ENCODE measurements at places on chromosomes 16 and 17.

DNA sequence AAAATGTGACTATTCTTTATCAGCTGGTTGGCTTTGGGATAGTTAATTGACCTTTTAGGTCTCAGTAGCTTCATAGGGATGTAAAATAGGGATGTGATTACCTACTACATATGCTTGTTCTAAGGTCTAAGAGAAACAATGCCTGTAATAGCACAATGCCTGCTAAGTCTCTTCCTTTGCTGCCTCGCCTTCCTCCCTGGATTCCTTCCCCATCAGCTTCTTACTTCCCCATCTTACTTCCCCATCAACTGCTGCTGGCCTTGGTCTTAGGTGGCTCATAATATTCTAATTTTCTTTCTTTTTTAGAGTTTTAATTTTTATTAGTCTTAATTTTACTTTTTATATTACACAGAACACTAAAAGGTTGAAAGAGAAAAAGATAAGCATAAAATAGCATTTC lies 59.2 kb upstream of the GOT2 start:
- DNase-seq: no peak

- no peak for DNase-seq
These were observed 1.1 kb downstream of the NSRP1 start for GRCh38 chr17:30117675-30118081.

DNA sequence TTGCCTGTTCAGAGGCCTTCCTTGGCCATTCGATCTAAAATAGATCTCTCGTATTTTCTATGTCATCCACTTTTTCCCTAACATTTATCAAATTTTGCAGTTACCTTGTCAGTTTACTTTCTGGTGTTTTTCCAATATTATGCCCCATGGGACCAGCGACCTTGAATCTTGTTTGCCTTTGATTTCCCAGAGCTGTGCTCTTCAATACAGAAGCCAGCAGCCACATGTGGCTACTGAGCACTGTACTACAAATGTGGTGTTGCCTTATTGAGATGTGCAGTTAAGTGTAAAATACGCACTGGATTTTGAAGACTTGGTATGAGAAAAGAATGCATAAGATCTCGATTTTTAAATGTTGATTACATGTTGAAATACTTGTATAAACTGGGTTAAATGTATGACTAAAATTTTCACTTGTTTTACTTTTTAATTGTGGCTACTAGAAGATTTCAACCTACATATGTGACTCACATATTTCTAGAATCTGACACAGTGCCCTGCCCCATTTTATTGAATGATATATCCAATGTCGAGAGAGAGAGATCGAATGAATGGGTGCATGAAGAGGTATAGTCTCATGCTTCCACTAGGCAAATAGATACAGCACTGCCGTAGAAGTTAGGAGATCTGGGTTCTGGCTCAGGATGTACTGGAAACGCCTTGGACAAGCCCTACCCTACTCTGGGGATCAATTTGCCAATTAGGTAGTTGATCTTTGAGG lies 824 bp upstream of the PSME3 start:
- DNase-seq: no peak

GRCh38 chr16:50814052-50814451 lies 72.2 kb downstream of the CYLD start:
- DNase-seq: no peak

DNA sequence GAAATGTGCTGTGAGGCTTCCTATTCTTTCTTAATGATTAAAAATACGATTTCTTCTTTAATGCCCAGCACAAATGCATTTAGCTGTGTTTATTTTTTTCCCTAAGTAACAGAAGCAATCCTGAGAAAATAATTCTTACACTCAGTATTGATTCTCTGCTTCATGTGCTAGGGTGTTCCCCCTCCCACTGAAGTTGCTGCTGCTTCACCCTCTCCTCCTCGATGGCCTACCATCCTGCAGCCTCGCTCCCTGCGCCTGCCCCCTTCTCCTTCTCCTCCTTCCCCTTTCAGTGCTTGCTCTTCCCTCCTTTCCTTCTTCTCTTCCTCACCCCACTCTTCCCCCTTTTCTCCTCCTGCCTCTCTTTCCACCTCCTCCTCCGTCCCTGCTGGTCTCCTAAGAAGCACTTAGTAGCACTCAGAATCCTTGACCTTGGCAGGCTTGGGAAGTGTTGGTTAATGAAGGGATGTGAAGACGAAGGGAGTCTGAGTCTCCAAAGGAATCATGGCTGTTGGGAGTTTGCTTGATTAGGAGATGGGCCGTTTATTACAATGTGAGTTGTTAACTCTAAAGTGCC lies 119.7 kb downstream of the RPTOR start:
- DNase-seq: no peak

GRCh38 chr17:64368277-64368676 lies 22.4 kb downstream of the PECAM1 start:
- no peak for DNase-seq

DNA sequence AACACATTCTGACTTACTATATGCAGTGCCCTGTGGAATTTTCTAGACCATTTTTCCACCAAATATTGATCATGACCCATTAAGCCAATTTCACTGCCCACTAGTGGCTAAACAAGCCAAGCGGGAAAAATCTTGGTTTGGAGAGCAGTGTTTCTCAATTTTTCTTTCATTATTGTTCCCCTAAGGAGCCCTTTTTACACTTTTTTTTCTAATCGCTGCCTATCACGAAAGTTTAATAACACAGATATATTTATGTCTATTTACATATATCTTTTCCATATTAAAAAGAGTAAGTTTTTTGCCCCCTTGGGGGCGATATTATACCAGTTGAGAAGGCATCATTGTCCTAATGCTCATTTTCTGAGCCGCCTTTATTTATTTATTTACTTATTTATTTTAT lies 10.8 kb upstream of the TLCD3B start:
- no peak for DNase-seq

DNA sequence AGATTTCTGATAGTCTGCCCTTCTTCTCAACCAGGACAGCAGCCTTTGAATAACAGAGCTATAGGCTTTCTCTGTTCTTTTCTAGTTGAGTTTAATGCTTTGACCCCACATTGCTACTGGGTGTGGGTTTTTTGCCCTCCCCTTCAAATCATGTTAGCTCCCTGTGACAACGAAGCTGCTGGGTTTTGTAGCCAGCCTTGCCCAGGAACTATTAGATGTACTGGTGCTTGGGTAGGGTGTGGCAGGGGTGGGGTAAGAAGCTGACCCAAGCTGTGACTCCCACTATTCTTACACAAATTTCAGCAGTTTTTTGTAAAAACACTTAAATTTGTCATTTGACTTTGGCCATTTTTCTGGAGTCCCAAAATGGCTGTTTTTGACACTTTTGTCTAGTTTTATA lies 69.7 kb downstream of the NLK start:
- DNase-seq: no peak

DNA sequence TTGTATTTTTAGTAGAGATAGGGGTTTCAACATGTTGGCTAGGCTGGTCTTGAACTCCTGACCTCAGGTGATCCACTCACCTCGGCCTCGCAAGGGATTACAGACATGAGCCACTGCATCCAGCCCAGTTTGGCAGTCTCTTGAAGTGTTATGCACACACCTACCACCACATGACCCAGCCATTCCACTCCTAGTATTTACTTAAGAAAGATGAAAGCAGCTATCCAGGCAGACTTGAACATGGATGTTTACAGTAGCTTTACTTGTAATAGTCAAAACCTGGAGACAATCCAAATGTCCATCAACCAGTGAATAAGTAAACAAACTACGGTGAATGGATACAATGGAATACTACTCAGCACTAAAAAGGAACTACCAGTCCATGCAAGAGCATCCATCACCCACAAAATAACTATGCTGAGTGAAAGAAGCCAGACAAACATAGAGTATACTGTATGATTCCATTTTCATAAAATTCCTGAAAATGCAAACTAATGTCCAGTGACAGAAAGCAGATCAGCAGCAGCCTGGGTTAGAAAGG lies 37.8 kb upstream of the RASD1 start:
- no peak for DNase-seq

- no peak for DNase-seq
These were observed 73.9 kb downstream of the SPAG9 start for GRCh38 chr17:51046514-51047384.

DNA sequence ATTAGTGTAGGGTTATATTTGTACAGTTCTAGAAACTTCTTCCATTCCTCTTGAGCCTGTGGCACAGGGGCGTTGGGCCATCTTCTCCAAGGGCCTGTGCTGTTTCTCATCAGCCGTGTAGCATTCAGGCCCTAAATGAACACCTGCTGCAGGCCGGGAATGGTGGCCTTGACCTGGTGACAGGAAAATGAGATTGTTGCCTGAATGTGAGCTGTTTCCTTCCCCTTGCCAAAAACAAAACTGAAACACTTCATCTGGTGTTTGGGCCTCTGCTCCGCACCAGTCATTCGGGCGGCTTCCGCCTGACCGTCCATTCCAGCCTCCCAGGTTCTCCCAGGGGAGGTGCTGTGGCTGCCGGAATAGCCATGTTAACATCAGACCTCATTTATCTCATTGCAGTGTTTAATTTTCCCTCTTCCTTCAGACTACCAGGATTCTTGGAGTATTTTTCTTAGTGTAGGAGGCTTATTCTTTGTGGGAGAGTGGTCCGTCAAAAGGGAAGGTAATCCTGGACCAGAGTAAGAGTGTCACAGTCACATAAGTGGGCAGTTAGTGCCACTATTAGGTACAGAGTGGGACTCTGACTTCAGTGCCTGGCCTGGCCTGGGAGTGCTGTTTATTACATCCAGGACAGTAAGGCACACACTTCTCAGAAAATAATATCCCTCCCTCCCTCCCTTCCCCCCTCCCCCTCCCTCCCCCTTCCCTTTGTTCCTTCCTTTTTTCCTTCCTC lies 61.9 kb downstream of the WWP2 start:
- no peak for DNase-seq

DNA sequence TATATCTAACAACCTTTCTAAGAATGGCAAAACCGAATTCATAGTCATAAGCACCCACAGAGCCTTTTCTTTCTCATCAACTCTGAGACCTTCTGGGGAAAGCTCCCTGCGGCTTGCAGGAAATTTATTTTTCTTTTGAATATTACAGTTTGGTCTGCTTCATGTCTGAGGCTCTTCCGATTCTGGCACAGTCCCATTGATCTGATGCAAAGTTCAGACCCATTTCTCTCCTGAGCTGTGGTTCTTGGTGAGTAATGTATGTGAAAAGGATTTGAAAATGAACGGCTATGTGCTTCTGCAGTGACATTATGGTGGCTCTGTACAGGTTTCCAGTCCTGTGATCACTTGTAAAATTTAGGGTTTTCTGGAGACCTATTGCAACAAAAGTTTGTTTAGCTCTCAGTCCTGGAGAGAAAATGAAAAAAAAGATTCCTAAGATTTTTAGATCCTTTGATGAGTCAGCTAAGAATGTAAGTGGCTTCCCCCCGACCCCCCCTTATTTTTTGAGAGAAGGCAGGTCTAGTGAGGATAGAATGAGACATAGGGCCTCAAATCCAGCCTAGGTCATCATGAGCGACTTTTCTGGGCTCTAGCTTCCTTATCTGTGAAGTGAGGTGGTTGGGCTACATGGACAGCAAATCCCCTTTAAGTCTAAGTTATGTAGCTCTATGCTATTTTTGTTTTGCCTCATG lies 4.6 kb downstream of the GAN start:
- no peak for DNase-seq

- no peak for DNase-seq
These were observed 712.2 kb downstream of the CDH8 start for GRCh38 chr16:61324044-61324443.

DNA sequence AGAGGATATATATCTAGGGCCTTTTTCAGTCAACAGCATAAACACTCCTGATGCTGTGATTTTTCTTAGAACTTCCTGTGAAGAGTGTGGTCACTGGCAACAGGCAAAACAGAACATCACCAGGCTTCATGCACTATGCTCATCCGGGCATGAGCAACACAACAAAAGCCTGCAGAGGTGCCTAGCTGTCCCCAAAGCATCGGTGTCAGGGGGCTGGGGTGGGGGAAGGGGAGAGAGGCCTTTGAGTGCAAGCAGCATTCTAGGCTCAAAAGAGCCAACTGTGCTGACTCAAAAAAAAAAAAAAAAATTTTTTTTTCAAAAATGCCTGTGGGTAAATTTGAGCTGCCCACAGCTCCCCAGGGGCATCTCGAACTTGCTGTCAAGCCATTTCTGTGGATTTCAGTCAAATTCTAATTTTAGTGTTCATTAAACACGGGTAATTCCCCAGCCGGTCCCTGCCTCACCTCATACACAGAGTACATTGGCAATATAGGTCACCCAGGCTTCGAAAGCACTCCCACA lies 194.6 kb upstream of the DYNLRB2 start:
- DNase-seq: no peak

GRCh38 chr16:47156680-47157215 lies 13.0 kb upstream of the NETO2 start:
- no peak for DNase-seq

- no peak for DNase-seq
These were observed 10.6 kb downstream of the GPRC5B start for GRCh38 chr16:19874026-19874425.

DNA sequence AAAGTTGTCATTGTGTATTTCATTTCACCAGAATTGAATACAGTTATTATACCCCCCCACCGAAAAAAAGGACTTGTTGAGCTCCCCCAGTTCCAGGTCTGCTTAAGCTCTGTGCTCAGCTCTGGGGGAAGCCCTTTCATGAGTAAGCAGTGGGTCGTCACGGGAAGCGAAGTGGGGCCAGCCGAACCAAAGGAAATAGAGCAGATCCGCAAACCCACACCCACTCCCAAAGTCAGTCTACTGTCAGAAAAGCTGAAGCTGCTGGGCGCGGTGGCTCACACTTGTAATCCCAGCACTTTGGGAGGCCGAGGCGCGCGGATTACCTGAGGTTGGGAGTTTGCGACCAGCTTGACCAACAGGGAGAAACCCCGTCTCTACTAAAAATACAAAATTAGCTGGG lies 50.1 kb downstream of the PECAM1 start:
- DNase-seq: no peak

DNA sequence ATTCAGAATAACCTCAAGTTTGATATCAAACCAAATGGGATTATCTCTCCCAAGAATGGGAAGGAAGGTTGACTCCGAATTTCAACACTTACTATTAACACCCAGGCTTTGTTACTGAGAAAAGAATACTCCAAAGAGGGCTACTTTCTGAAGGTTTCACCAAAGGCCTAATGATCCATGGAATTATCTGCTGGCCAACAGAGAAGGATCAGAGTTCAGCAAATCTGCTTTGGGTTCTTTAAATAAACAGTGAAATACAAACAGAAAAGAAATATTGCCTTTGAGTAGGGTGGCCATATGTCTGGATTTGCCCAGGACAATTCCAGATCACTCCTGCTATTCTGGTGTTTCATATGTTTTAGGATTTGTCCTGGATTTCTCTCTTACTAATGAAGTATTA lies 564.5 kb upstream of the PSMD7 start:
- DNase-seq: no peak

DNA sequence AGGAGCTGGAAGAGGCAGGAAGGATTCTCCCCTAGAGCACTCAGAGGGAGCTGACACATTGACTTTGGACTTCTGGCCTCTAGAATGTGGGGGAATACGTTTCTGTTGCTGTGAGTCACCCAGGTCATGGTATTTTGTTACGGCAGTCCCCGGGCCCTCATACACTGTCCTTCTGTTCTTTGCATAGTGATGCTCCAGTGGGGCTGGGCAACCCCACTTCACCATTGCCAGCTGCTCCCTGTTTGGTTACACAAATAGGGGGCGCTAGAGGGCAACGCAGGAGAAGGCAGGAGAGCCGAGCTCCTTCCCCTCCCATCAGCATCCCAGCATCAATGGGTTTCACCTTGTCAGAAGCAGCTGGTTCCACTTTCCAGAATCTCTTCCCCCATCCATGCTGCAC lies 257.7 kb upstream of the FOXF1 start:
- DNase-seq: no peak
